ENCODE measurements at places on chromosomes 11 and 22.

DNA sequence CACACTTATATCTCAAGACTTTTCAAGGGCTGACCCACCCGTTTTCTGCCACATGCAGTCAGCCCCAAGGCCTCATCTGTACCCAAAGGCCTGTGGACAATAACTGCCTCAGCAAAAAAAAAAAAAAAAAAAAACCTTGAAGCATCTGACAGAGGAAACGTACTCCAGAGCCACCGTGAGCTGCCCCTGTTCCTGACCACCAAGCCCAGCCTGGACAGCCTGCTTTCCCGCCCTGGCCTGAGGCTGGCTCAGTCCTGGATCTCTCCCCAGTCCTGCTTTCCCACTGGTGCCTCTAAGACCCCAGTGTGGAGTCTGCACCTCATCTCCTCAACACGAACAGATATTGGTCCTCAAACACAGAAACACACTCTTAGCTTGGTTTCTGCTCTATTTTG is 66.5 kb downstream of the SLC35F2 start:
- no peak for DNase-seq

DNA sequence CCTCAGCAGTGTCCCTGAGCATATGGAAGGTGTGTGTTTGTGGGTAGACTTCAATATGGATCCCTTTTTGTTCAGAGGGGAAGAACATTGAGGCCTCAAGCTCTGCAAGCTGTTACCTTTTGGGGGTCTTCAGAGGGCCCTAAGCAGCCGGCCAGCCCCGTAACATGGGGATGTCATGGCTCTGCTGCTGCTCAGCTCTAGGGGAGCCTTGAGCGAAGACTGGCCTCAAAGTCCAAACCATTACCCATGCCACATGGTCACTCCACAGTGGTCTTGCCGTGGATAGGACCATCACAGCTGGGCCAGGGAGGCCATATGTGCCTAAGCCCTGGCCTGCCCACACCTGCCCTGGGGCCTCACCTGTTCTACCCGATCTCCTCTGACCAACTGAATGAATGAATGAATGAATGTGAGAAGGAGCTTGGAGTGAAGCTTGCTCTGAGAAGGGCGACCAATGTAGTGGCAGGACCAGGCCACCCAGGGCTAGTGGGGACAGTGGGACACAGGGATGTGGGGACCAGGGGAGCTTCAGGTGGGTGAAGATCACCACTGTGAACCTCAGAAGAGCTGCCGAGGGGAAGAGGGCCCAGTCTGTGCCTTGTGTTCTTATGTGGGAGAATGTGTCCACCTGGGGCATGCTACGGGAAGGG is 754.6 kb downstream of the BRD1 start:
- DNase-seq = no peak

DNA sequence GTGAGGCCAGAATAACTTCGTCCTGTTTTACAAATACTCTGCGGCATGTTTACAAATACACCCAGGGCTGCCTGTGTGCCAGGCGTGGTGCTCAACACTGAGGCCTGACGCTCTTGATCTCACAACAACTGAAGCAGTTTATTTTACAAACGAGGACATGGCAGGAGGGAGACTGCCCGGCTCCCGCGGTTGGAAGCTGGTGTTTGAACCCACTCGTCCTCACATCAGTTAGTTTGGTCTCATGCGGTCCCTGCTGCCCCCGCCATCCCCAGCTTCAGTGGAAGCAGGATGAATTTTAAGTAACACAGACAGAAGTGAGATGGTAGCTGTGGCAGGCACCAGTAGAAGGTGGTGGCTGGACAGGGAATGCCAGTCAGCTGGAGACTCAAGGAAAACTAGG is 16.4 kb downstream of the KIAA0930 start:
- no peak for DNase-seq

- no peak for DNase-seq
Observed at GRCh38 chr11:121112498-121113455, 11.7 kb downstream of the TECTA start.

Measured in Panc1 (cell line).